Activated naive CD4-positive, alpha-beta T cell (primary cell): ENCODE measurements at places on chromosomes 1 and 21.

DNA sequence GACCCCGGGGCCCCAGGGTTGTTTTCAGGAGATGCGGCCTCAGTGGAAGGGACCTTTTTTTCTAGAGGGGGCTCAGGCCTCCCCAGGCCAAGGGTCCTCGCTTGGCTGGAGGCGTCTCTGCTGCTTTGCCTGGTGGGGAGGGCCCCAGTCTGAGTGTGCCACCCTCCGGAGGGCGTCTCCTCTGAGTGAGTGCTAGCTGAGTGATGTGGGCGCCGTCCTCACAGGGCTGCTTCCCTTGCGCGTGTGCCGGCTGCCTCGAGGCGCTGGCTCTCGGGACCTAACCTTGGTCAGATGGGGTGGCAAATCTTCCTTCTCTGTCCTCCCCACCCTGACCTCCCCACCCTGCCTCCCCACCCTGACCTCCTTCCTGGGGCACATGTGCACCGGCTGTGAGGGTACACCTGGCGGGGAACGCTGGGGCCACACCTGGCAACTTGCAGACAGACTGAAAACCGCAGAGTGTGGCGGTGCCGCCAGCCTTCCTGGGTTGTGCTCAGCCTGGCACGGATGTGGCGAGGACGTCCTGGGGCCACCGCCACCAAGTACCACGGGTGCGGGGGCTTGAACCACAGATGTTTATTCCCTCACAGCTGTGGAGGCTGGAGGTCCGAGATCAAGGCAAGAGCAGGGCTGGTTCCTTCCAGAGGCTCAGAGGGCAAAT lies 93.0 kb upstream of the TTC34 start:
- no peak for DNase-seq

GRCh38 chr1:203354246-203354645 lies 3.3 kb upstream of the FMOD start:
- no peak for DNase-seq

- DNase-seq, result no peak
Measured at GRCh38 chr1:182304627-182305026, 87.0 kb downstream of the GLUL start.

- DNase-seq, result no peak
Measured at GRCh38 chr1:64474665-64475439, 4.9 kb downstream of the CACHD1 start.

DNA sequence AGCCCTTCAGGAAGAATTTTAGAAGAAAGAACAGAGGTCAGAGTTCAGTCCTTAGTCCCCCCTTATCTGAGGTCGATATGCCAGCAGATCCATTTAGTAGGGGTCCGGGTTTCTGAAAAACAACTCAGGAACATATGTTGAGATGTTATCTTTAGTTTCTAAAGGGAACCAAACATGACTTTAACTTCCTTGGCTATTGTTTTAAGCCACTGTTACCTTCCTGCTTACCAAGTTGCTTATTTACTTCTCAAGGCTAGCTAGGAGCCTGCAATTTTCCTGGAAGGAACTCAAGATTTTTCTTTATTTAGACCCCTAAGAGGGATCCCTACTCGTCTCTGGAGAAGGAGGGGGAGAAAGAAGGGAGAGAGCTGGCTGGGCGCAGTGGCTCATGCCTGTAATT lies 54.3 kb downstream of the KCNC4 start:
- no peak for DNase-seq

DNA sequence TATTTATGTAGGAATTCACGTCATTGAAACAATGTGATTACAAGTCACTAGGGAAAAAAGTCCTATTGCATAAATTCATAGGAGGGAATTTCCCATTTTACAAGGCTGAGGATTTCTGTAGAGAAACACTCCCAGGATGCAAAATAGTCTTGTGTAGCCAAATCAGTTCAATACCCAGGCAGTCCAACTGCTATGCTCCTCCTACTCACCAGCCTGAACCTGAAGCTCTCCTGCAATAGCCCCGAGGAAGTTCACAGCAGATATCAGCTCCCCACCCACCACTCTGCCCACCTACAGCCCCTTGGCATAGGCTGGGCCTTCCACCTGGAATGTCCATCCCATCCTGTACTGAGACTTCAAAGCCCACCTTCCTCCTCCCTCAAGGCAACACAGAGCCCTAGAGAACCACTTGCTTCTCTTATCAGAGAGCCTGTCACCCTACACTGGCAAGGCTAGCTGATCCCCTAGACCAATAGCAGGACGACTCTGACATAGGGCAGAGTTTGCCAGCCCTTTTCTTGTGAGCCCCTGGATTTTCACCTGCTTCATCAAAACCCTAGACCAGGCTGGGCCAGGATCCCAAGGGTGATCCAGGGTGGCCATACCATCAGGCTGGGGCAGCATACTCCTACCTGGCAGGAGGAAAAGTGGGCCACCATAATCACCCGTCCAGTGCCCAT lies 1.5 kb downstream of the LSS start:
- no peak for DNase-seq

DNA sequence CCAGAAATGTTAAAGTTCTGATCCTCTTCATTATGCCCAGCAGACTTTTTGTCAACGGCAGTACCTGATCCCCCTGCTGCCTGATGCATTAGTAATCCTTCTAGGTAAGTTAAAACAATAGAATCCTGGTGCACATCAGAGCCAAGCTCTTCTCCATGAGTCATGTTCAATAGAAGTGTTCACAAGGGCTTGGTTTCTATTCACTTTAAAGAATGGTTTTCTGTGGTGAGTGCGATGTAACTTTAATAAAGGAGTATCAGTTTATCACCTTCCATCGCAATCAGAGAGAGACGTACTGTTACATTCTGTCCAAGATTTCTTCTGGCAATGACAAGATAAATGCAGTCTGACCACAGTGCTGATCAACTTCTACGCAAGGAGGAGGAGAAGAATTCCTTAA lies 96.8 kb downstream of the NRIP1 start:
- no peak for DNase-seq

- no peak for DNase-seq
Measured at GRCh38 chr1:27567146-27567526, 36.8 kb downstream of the AHDC1 start.

GRCh38 chr21:31235671-31236450 lies 108.2 kb downstream of the TIAM1 start:
- no peak for DNase-seq

DNA sequence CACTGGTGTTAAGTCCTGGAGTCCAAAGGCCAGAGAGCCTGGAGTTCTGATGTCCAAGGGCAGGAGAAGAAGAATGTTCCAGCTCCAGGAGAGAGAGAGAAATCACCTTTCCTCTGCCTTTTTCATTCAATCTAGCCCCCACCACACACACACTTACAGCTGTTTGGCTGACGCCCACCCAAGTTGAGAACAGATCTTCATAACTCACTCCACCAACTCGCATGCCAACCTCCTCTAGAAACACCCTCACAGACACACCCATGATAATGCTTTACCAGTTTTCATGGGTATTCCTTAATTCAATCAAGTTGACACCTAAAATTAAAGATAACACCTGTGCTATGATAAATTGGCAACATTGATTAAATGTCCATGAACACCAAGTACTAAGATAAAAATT lies 42.0 kb downstream of the MNDA start:
- DNase-seq, result no peak

DNA sequence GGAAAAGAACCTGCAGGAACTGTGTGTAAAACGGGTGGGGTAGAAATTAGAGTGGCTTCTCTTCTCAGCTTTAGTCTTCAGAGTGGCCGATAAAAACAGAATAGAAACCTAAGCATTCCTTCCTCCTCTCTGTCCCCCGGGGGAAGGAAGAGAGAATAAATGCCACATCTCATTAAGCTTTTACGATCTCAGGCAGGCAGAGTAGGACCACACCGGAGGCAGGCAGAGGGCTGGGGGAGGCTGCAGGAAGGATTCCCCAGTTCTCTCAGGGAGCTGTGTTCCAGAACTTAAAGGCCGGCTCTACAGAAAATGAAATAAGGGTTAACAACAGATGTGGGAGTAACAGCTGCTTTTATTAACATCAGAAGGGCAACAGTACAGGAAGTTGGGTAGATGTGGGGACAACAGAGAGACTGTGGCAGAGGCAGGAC lies 24.5 kb upstream of the MEF2D start:
- no peak for DNase-seq

- DNase-seq, result no peak
Measured at GRCh38 chr1:113320272-113320671, 70.0 kb upstream of the MAGI3 start.

DNA sequence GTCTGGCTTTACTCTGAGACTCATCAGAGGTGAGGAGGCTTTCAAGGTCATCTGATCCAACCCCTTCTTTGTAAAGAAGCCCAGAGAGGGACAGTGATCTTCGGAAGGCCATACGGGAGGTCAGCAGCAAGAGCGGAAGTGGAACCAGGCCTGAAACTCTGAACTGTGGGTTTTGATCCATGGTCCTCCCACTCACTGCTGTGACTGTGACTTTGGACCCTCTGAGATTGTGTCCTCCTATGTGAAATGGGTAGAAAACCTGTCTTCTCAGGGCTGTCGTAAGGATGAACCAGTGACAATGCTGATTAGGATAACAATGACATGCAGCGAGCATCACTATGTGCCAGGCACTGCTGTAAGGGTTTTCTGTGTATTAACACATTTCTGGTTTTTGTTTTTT lies 9.8 kb upstream of the DDOST start:
- no peak for DNase-seq

- no peak for DNase-seq
Measured at GRCh38 chr1:192538407-192539296, 36.9 kb upstream of the RGS1 start.

- DNase-seq, result no peak
Measured at GRCh38 chr1:247337250-247337746, 5.6 kb upstream of the ZNF496 start.

- no peak for DNase-seq
Measured at GRCh38 chr1:76625886-76626678, 241.2 kb upstream of the ST6GALNAC5 start.

DNA sequence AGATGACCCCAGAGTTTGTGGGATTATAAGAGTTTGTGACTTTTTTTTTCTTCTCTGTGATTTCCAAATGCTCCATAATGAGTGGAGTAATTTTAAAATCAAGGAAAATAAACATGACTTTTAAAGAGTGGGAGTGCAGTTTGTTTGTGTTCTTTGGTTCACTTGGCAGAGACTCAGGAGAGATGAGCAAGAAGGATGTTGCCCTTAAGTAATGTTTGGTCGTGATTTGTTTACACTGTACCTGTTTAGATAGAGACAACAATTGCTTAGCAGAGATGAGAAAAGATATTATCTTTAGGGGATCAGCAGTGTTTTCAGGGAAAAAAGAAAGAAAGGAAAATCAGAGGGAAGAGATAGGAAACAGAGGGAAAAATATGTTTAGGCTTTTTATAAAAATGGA lies 170.8 kb downstream of the ADSS2 start:
- DNase-seq, result no peak

DNA sequence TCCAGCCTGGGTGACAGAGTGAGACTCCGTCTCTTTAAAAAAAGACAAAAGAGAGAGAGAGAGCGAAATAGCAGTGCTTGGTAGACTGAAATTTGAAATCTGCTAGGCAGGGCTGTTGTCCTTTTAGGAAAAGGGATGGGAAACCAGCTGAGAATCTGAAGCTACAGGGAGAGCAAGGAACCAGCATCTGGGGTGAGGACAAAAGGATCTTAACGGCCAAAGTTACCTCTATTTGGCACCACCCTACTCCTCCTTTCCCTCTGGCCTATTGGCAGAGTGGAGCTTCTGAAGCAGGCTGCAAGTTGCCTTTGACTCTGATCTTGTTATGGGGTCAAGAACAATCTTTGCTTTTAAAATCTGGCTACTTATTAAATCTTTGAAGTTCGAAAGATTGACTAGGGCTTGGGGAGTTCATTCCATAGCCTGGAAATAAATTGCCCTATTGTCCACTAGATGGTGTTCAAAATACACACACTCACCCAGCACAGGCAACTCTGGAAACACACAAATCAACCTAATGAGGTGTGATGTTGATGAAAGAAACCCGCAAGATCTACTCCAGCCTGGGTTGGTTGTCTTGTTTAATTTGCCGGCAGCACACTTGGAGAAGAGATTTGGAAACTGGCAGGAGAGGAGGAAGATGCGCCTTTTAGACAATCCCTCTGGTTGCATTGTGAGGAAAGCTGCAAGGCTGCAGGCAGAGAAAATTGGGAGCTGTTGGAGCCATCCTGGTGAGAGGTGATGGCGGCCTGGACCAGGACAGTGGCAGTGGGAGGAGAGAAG lies 16.5 kb upstream of the PARP1 start:
- no peak for DNase-seq

- DNase-seq, result no peak
Measured at GRCh38 chr1:93692026-93692425, 10.4 kb upstream of the BCAR3 start.

DNA sequence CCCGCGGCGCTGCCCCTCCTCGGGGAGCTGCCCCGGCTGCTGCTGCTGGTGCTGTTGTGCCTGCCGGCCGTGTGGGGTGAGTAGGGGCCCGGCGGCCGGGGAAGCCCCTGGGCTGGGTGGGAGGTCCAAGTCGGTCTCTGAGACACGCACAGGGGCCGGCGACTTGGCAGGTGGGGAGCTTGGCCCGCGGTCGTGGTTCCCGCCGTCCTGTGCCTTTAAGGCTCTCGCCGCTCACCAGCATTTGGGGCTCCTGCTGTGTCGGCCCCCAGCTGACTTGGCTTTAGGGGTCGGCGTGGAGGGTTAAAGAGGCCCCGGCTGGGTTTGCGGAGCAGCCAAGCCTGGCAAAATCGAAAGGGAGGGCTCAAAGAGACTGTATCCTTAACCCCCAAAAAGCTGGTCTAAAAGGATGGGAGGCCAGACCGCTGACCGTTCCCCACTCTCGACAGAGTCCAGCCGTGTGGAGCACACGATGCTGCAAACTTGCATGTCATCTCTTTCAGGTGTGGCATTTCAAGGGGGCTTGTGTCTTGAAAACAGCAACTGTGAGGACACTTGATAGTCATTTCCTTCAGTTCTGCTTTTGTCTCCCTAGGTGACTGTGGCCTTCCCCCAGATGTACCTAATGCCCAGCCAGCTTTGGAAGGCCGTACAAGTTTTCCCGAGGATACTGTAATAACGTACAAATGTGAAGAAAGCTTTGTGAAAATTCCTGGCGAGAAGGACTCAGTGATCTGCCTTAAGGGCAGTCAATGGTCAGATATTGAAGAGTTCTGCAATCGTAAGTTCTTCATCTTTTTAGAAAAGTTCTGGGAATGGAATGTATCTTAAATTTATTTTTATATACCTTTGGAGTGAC lies 540 bp downstream of the CD55 start:
- no peak for DNase-seq

GRCh38 chr1:39733161-39733560 lies 5.5 kb upstream of the PPIE start:
- no peak for DNase-seq

DNA sequence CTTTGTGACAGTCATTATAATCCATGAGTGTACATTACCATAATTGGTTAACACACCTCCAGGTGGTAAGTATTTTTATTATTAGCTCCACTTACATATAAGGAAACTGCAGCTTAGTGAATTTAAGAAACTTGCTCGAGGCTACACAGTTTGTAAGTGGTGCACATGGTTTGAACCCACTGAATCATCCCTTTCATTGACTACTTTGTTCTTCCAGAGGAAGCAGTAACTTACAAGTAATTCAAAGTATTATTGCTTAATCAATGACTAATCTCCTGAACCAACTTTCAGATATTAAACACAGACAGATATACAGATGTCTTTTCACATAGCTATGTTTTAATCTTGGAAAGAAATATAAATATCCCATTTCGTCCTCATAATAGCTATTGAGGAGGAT lies 18.7 kb upstream of the CLDN8 start:
- no peak for DNase-seq
